ENCODE measurements at places on chromosomes 12 and 14. TPM values are rescaled to one million over a fixed set of nuclear protein-coding genes. Genes with fewer than 3 reads are reported as not detected.

Gene RDH5
- total RNA-seq = 2.6 TPM

Gene ADAM20
- total RNA-seq = 0.18 TPM

Gene OR6J1
- total RNA-seq = not detected

Gene PPP1R1A
- 0.20 TPM for total RNA-seq

Gene ATF1
- total RNA-seq = 29.3 TPM

Gene ENTPD5
- 33.8 TPM for total RNA-seq

Gene FOXN4
- total RNA-seq = 0.11 TPM

Gene TMEM117
- total RNA-seq = 8.5 TPM

Gene AQP2
- not detected for total RNA-seq

Gene PTPN6
- 10.6 TPM for total RNA-seq

Gene NPFF
- 0.51 TPM for total RNA-seq

Gene ST8SIA1
- not detected for total RNA-seq

Gene GLT8D2
- not detected for total RNA-seq

Gene RNASE7
- total RNA-seq = not detected

Gene SLC10A1
- total RNA-seq = not detected

Gene TAS2R9
- total RNA-seq = 0.11 TPM

Gene TPPP2
- 0.58 TPM for total RNA-seq

Gene OR4K1
- total RNA-seq = not detected

Gene NCAPD2
- 100 TPM for total RNA-seq

Gene ABCC9
- not detected for total RNA-seq

Gene VDR
- total RNA-seq = 0.21 TPM

Gene MSRB3
- 1.4 TPM for total RNA-seq

Gene RNASE1
- total RNA-seq = not detected

Gene CFAP54
- total RNA-seq = not detected

Gene FNTB
- 35.1 TPM for total RNA-seq

Gene KMT2D
- total RNA-seq = 25.7 TPM

Gene ANO2
- not detected for total RNA-seq

Gene CSRP2
- total RNA-seq = 9.0 TPM

Gene COL2A1
- 9.2 TPM for total RNA-seq

Gene KLHDC1
- not detected for total RNA-seq

Gene RPS6KL1
- total RNA-seq = 8.1 TPM

Gene ZNF605
- 6.8 TPM for total RNA-seq

Gene KRT77
- total RNA-seq = not detected

Gene EIF2S3B
- total RNA-seq = 9.2 TPM

Gene PRB2
- not detected for total RNA-seq

Gene RITA1
- 28.1 TPM for total RNA-seq

Gene CACNB3
- total RNA-seq = 0.29 TPM

Gene KCNH5
- total RNA-seq = not detected

Gene SIX1
- 6.5 TPM for total RNA-seq

Gene ATL1
- total RNA-seq = 0.60 TPM

Gene HHIPL1
- not detected for total RNA-seq

Gene ARHGEF25
- total RNA-seq = 11.5 TPM

Gene TAS2R8
- total RNA-seq = 0.09 TPM

Gene MAP4K5
- 23.9 TPM for total RNA-seq

Gene RNF212B
- total RNA-seq = not detected

Gene HOXC12
- not detected for total RNA-seq

Gene TAS2R13
- total RNA-seq = 0.46 TPM

Gene SINHCAF
- total RNA-seq = 132 TPM

Gene GUCY2C
- total RNA-seq = not detected

Data from HepG2 (cell line).